Tongue (tissue), 3 donors: ENCODE measurements at places on chromosomes 1 and 21. TPM values are rescaled to one million over a fixed set of nuclear protein-coding genes. Genes with fewer than 3 reads are reported as not detected.

- no peak for DNase-seq
Measured at GRCh38 chr1:178066908-178067614, 26.8 kb upstream of the RASAL2 start.

DNA sequence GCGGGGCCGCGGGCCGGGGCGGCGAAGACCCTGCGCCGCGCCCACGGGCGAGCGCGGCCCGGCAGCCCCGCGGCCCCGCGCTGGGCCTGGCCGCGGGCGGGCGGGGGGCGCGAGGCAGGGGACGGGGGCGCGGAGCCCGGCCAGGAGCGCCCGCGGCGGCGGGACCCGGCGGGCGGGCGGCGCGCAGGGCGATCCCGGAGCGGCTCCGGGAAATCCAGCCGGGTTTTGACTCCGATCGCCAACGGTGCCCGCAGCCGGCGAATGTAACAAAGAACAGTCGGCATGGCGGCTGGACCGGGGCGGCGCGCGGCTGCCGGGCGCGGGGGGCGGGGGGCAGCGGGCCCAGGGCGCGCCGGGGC lies 334 bp downstream of the PRDM15 start:
- DNase-seq, result peak; percentile 92

Gene S100A3
- 0.72 TPM for total RNA-seq

Gene LYPLAL1
- 68.0 TPM for total RNA-seq
